ENCODE measurements at places on chromosomes 16 and 17. TPM values are rescaled to one million over a fixed set of nuclear protein-coding genes. Genes with fewer than 3 reads are reported as not detected.

The SOX9 gene
- total RNA-seq: 9.5 TPM

The CEMP1 gene
- total RNA-seq: not detected

The ZNF287 gene
- 6.2 TPM for total RNA-seq

The CSF3 gene
- total RNA-seq: 1.3 TPM

The TMEM132E gene
- under 0.01 TPM for total RNA-seq

The TP53TG3 gene
- not detected for total RNA-seq

The DNASE1L2 gene
- 1.0 TPM for total RNA-seq

The C16orf89 gene
- total RNA-seq: 0.17 TPM

The VWA3A gene
- total RNA-seq: not detected

The LRRC46 gene
- total RNA-seq: 0.15 TPM

The KRTAP17-1 gene
- total RNA-seq: not detected

The TMEM220 gene
- 2.9 TPM for total RNA-seq

The SYCE1L gene
- total RNA-seq: 0.34 TPM

The TPSD1 gene
- total RNA-seq: not detected

The HOXB9 gene
- 0.15 TPM for total RNA-seq

The SBK1 gene
- total RNA-seq: under 0.01 TPM

The TOX3 gene
- total RNA-seq: not detected

The ELMO3 gene
- total RNA-seq: 0.59 TPM

The TLCD2 gene
- 1.0 TPM for total RNA-seq

The CHST5 gene
- total RNA-seq: under 0.01 TPM

The ATP6V0A1 gene
- 15.8 TPM for total RNA-seq

The NLK gene
- 4.6 TPM for total RNA-seq

The ZNF469 gene
- 2.8 TPM for total RNA-seq

The RPGRIP1L gene
- 8.9 TPM for total RNA-seq

The CPNE7 gene
- 34.2 TPM for total RNA-seq

The ITGA2B gene
- total RNA-seq: 0.17 TPM

The EVPL gene
- total RNA-seq: not detected

The TSPAN10 gene
- 0.59 TPM for total RNA-seq

The PNMT gene
- not detected for total RNA-seq

The KRT17 gene
- total RNA-seq: 3.7 TPM

The CLEC19A gene
- total RNA-seq: not detected

The ATP2A3 gene
- total RNA-seq: 0.84 TPM

The GUCY2D gene
- total RNA-seq: not detected

The PLD6 gene
- 1.6 TPM for total RNA-seq

The TBC1D26 gene
- total RNA-seq: 0.15 TPM

The KRT40 gene
- total RNA-seq: not detected

The CA7 gene
- total RNA-seq: not detected

The SLC7A6OS gene
- 11.3 TPM for total RNA-seq

The RBFOX1 gene
- not detected for total RNA-seq

The TBC1D3C gene
- total RNA-seq: not detected

The OTOP2 gene
- total RNA-seq: not detected

The SKAP1 gene
- total RNA-seq: not detected

The CLEC18B gene
- not detected for total RNA-seq

The SLC2A4 gene
- total RNA-seq: 1.0 TPM

The ACSF3 gene
- 33.6 TPM for total RNA-seq

The ACAP1 gene
- total RNA-seq: 0.50 TPM

The ZMYND15 gene
- total RNA-seq: not detected

The KRTAP9-4 gene
- total RNA-seq: not detected

The TMEM11 gene
- total RNA-seq: 38.1 TPM

The TBC1D3B gene
- total RNA-seq: not detected
